ENCODE measurements at places on chromosomes 5 and 9.

- DNase-seq: peak; percentile 77
These were observed 680 bp downstream of the GOLPH3 start for GRCh38 chr5:32173267-32174010.

- DNase-seq: no peak
These were observed 33.1 kb downstream of the FANCC start for GRCh38 chr9:95284162-95285080.

DNA sequence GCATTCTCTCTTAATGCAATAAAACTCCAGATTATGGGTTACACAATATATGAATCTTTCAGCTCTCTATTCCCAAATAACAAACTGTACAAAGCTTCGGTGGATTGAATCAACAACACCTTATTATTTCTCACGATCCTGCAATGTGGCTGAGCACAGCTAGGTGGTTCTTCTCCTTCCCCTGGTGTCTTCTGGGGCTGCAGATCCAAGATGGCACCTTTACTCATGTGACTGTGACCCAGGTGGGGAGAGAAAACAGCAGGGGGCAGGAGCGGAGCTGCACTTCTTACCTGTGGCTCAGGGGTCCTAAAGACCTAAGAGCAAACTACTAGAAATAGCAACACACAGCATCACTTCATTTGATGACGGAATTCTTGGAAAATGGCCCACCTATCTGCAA lies 233.1 kb downstream of the IRX1 start:
- DNase-seq: no peak

DNA sequence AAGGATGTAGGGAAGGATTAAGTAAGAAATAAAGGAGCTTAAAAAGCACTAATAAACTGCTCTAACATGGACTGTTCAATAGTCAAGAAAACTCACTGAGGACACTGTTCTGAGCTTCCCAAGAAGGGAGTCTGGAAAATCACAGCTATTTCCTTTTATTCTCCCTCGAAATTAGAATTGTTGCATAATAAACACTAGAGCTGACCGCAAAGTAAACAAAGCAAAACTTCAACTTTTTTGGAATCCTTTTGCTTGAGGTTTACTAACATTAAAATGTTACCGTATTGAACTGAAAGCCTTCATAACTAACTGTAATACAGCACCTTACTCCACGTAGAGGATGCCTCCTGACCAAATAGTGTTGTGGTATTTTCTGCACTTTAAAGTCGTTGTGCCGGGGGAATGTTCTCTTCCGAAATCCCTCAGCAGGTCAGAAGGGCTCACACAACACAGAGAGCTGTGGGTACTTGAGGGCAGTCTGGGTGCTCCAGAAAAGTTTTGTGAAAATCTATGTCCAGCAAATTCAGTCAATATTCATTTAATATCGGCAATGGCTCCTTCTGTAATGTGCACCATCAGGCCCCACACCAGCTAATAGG lies 59.2 kb downstream of the TTLL11 start:
- DNase-seq: no peak

DNA sequence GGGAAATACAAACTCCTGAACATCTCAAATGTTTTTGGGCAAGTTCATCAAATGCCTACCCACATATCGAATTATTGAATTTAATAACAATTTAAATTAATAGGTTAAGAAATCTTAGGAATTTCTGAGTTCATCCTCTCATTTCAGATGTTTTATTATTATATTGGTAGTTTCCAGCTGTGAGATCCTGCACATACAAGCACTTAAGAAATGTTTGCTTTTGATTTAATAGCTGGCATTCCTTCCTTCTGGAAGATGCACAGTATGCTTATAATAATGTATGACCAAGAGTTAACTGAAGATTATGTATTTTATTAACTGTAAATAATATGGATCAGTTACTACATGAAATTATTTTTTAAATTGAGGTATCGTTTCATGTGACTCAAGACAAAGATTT lies 13.9 kb downstream of the TNPO1 start:
- DNase-seq: no peak

DNA sequence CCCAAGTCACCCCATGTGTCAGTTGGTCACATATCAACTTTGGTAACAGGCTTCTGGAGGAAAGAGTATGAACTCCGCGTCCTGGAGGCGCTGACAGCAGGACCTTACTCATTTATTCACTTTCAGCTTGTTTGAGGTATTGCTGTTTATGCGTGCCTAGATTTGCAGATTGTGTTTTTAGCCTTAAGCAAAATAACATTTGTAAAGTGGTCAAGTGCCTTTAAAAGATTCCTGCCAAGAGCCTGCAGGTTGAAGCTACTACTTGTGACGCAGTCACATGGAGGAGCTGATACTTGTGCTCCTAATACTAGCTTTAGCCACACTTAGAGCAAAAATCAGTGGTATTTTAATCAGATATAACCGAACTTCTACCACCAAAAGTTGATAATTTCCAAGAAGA lies 351.3 kb downstream of the ADGRV1 start:
- DNase-seq: no peak

DNA sequence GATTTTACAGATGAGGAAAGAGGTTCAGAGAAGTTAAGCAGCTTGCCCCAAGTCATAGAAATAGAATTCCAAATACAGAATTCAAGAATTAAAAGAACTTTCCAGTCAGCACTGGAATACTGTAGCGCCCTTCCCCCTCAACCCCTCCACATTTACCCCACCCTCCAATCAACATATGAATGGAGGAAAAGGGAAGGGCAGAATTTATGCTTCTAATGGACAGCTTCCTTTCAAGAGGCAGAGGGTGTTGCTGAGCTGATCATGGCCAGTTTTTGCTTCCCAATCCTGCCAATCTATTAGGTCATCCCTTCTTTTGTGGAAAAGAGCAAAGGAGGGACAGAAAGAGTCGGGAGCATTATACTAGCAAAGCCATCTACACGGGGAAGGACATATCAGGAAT lies 39.1 kb upstream of the ANKRD31 start:
- no peak for DNase-seq

DNA sequence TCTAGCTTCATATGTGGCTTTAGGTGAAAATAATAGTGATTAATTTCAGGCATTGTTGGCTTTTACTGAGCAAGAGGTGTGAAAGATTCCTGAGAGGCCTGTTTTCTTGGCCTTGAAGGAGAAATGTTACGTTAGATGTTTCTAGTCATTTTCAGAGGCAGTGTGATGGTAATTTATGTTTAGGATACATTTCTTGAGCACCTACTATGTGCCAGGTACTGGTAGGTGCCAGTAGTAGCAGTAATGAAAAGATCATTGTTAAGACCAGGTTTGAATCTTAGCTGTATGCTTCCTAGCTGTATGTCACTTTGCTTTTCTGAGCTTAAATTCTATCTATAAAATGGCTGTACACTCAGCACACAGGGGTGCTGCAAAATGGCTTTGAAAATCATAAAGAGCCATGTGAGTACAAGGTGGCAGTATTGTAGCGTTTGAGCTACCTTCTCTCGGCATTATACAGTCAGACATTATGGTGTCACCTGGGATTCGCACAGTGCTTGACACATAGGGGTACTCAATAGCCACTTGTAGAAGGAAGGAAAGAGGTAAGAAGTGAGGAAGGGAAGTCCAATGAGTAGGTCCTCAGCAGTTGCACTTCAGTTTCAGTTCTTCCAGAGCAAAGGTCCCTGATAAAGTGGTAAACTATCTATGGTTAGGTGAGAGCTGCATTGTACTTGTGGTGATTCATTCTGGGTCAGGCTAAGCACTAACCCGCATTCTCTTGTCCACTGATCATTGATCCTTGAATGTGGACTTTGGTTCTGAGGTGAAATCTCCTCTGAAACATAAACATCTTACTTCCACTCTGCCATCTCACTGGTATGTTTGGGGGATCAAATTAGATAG lies 166.5 kb upstream of the NR3C1 start:
- DNase-seq: no peak

DNA sequence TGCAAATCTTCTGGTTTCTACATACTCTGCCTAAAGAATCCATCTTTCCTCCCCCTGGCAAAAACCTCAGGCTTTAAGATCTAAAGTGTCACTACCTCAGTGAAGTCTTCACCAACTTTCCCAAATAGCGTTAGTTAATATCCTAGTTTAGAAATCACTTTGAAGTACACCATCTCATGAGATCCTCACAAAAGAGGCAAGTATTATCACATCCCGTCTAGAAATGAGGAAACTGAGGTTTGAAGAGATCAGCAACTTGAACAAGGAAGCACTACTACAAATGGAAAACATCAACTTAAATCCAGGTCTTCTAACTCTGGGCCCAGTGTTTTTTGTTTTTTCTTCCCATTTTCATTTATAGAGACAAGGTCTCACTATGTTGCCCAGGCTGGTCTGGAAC lies 4.6 kb downstream of the AP3B1 start:
- no peak for DNase-seq

GRCh38 chr5:98363157-98363556 lies 410.3 kb upstream of the RGMB start:
- DNase-seq: no peak

- DNase-seq: no peak
These were observed 122.7 kb downstream of the WNK2 start for GRCh38 chr9:93306579-93307091.

DNA sequence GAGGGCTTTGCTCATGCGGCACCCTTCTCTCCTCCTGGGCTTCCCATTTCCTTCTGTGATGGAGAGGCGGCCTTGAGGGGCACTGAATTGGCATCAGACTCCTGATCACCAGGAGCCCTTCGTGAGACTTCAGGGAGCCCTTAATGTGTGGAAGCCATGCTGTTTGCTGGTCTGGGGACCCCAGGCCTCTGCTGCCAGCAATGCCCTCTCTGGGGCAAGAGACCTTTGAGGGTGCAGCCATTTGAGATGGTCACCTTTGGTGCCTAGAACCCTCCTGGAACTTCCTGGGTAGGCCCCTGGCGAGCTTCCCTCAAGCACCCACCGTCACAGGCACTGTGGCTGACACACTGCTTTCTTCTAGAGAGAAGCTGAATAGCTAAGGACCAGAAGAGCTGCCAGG lies 338.7 kb upstream of the IRX4 start:
- no peak for DNase-seq

DNA sequence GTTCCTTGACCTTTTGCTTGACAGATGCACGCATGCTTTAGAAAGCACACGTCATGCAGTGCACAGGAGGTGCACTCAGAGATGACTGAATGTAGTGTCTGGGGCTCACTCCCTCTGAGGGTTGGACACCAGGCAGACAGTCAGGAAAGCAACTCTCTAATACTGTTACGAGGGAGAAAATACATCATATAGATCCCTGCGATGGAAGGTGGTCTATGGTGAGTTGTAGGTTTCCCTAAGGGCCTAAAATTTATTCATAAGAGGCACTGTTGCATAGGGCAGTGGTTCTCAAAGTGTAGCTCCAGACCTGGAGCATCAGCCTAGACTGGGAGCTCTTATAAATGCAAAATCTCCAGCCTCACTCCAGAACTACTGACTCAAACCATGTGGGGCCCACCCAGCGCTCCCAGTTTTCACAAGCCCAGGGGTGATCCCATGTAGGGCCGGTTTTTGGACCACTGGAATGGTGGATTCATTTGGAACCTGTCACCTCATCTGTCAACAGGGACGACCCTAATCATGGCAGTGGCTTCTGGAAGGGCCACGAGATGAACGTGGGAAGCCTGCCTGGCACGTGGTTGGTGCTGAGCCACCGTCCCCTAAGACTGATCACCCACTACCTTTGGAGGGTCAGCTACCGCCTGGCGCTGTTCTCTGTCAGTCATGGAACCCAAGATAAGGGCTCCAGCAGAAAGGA lies 16.8 kb upstream of the PHF19 start:
- DNase-seq: no peak

- DNase-seq: no peak
These were observed 93.6 kb downstream of the DTWD2 start for GRCh38 chr5:118894709-118895108.

- DNase-seq: peak; percentile 51
These were observed 647.8 kb downstream of the TAF11L14 start for GRCh38 chr5:18281947-18282581.

DNA sequence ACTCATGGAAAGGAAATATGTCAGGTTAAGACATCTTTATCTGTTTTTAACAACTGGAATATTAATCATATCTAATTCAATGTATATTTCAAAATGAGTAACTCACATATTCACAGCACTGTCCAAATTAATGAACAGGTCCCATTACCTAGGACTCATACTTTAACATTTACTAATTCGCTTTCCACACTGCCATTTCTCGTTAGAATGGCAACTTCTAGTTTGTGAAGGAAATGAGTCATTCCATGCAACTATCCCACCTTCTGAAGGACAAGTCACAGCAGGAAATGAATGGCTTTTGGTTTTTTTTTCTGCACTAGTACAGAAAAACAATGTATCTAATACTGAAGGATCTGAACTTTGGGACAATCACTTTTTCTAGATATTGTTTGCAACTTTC lies 24.6 kb upstream of the IFNK start:
- no peak for DNase-seq

GRCh38 chr5:16617274-16617968 lies 624 bp upstream of the RETREG1 start:
- DNase-seq: peak; percentile 22

DNA sequence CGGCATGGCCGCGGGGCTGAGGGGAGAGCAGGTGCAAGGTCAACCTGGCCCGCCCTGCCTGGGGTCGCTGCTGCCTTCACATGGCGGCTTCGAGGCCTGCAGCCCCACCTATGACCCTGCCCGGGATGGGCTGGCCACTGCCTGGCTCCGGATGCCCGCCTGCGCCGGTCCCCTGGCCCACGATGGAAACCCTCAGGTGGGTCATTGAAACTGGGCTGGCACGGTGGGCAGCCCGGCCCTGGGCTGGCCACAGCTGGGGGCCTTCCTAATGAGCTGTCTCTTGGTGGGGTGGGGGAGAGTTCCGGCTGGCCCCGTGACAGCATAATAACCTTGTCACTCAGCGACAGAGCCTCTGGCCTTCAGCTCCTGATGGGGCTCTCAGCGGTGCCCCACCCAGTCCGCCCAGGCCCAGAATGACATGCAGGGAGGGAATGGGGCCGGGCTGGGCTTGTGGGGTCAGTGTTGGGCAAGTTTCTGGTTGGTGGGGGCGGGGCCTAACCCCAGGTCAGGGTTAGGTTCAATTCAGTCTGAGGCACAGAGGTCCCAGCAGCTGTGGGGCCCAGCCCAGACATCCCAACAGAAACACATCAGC lies at the start of gene CCDC187:
CCDC187 (minus strand) TSS at position 270 of the 592 bp plus-strand sequence; CDS start at position 6, 264 bp downstream.
- DNase-seq: no peak

DNA sequence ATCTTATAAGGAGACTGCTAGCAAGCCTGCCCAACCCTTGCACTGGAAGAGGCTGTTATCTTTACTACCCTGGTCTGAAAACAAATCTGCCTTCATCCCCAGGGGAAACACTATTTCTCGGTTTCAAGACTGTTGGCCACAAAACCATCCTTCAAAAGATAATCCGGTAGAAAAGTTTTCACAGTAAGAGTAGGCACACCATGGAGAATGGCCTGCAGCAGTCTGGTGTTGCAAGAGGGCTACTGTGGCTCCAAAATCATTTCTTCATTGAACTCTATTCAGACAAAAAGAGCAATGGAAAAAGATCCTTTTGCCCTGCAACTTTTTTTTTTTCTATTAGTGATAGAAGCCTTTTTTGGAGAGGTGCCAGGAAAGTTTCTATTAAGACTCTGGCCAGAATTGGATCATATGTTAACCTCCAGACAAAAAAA lies 163.9 kb downstream of the ARHGEF28 start:
- no peak for DNase-seq

- DNase-seq: peak; percentile 24
These were observed 24.1 kb upstream of the VLDLR start for GRCh38 chr9:2597483-2597882.
